Fibroblast of skin of back (primary cell): ENCODE measurements at places on chromosomes 4 and X.

- peak; percentile 87 for DNase-seq
Measured at GRCh38 chr4:188986271-188986689, 847.0 kb downstream of the TRIML1 start.

DNA sequence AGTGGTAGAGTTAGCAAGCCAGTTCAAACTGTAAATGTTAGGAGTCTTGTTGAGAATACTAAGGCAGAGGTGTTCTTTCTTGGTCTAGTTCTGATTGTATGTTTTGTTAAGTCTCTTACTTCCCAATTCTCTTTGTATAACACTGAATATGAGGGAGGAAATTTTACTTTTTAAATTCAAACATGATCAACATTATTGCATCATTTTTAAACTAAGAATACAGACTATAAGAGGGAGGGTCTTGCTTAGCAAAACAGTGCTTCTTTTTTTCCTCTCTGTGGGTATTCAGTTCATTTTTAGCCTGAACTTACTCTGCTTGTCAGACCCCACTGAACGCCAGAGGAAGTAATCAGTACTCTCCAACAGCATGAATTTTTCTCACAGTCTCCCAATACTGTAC, 198.0 kb downstream of the GABRG1 start:
- no peak for DNase-seq

DNA sequence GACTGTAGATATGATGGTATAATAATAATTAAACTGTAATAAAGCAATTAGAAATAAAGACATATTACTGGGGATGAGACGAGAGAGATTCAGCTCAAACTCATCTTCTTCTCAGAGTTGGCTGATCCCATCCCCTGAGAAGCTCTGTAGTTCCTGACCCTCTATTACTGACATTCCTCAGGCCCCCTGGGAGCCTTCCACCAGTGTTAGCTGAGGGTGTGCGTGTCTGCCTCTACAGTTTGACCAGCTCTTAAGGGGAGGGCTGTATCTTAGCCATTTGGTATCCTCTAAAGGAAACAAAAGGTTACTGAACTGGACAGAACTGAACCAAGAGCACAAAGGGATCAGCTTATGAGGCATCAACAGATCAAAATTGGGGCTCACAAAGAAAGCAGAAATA, 11.2 kb downstream of the FHDC1 start:
- DNase-seq = peak; percentile 64

- no peak for DNase-seq
Measured at GRCh38 chrX:150197388-150197787, 165.7 kb upstream of the MAMLD1 start.

- DNase-seq = no peak
Measured at GRCh38 chrX:44401151-44401550, 57.7 kb upstream of the EFHC2 start.

DNA sequence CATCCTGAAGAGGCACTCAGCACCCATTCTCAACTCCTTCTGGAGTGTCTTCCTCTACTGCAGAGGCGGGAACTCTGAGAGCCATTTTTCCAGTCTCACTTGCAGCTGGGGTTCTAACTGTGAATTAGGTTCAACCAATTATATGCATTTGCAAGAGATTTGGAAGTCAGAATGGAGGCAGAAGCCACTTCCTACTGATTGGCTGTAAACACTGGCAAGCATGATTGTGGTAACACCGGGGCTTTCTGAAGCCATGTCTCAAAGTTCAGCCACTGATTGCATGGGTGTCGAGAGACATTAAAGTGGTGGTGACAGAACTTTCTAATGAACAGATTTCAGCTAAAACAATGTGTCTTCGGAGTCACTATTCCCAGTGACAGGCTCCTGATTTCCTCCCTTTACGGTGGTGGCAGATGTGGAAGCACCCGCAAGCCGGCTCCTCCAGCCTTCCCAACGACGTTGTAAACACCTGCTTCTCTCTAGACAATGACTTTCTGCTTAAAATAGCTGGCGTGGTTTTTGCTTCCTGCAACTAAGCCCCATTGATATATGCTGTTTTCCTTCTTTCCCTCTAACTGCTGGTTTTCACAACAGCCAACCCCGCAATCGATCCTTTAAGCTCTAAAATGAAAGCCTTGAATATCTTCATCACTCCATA, 92.0 kb downstream of the IRF2 start:
- no peak for DNase-seq

DNA sequence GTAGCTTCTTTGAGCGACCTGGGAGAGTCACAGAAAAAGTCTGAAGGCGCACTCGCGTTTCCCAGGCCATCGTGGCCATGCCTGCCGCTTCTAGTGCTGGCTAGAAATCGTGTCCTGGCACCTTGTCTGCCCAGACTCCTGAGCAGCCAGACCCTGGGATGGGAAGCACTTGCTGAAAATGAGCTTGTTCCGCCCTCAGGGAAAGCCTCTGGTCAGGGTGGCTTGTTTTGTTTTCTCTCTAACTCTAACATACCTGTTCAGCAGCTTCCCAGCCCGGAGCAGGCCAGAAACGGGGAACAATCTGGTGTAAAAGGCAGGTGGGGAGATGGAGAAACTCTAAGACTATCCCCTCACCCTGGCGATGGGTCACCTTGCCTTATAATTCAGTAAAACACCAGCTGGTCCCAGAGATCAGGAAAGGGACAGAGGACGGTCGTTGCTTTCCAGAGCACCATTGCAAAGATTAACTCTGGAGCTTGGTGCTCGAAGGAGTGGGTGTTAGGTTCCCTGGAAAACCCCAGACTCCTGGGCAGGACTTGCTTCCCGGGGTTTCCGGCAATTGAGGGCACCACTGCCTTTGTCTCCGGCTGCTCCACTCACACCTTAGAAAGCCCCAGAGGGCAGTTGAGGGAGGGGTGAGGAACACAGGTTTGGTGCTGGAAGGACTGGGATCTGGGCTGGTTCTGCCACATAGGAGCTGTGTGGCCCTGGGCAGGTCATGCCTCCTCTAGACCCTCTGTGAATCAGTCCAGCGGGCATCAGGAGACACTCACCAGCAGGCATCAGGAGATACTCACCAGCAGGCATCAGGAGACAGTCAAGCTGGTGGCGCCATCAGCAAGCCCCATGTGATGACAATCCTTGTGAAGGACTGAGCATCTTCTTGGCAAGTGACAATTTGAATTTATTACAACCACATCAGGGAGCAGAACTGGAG, 4.5 kb upstream of the SH3TC1 start:
- no peak for DNase-seq

GRCh38 chrX:36909676-36910030, 98.5 kb upstream of the FAM47C start:
- no peak for DNase-seq

GRCh38 chrX:56746996-56747395, 18.0 kb downstream of the NBDY start:
- peak; percentile 12 for DNase-seq

GRCh38 chr4:184801781-184802696, 23.7 kb downstream of the ACSL1 start:
- peak; percentile 20 for DNase-seq

DNA sequence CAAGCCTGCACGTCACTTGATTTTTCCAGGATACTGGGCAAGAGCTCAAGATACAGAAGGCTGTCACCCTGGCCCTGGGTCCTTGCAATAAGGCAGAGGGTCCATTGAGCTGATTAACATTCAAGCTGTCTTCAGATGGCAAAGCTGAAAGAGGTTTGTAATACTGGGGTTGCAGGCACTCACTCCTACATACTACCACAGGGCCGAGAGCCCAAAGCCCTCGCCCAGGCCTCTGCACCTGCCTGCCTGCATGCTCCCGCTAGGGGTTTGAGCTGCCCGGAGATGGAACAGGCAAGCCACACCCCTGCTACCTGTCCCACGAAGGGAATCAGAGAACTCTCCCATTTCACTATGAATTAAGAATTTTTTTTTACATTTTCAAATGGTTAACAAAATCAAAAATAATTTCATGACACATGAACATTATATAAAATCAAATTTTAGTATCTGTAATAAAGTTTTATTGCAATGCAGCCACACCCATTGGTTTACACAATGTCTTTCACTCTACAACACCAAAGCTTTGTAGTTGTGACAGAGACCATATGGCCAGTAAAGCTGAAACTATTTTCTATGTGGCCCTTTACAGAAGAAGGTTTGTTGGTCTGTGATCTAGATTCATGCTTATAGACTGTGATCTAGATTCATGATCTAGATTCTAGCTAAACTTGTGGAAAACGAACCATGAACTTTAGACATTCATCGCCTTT, 530.4 kb upstream of the IGFBP7 start:
- DNase-seq = no peak

- DNase-seq = no peak
Measured at GRCh38 chr4:62940229-62940628, 1469.0 kb downstream of the TECRL start.

- no peak for DNase-seq
Measured at GRCh38 chr4:3391422-3391821, 50.3 kb upstream of the HGFAC start.

GRCh38 chrX:37314531-37314930, 34.6 kb upstream of the PRRG1 start:
- DNase-seq = peak; percentile 68

DNA sequence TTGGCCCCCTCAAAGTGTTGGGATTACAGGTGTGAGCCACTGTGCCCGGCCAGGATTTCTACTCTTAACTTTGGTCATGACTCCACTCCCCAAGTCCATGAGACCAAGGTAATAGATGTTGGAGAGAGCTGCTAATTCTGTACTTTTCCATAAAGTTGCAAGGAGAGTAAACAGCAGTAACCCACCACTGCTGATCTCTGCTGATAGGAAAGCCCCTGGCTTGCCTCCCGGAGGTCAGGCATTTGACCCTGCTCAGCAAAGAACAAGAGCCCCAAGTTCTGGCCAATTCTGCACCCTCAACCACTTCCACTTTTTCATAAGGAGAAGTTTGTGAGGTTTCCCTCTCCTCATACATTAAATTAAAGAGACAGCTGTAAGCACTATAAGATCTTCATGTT, 143.0 kb downstream of the RASL11B start:
- DNase-seq = no peak

- no peak for DNase-seq
Measured at GRCh38 chrX:47586043-47586787, 4.0 kb downstream of the TIMP1 start.

- no peak for DNase-seq
Measured at GRCh38 chrX:11257711-11258110, 35.5 kb upstream of the AMELX start.

DNA sequence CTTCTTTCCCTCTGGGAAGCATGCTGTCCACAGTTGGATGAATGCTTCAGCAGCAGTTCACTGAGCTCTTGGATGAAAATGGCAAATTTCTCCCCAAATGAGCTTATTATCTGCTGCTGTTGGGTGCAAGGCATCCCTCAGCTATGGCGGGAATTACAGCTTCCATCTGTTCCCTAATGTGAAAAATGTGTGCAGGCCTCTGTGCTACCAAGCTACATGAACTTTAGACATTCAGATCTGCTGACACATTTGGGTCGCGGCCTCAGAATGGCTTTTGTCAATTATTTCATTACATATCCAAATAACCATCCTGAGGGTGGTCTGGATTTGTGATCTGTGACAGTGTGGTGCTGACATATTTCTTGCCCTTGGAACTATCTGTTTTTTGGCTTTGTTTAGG, 119.5 kb upstream of the SCML1 start:
- DNase-seq = no peak

DNA sequence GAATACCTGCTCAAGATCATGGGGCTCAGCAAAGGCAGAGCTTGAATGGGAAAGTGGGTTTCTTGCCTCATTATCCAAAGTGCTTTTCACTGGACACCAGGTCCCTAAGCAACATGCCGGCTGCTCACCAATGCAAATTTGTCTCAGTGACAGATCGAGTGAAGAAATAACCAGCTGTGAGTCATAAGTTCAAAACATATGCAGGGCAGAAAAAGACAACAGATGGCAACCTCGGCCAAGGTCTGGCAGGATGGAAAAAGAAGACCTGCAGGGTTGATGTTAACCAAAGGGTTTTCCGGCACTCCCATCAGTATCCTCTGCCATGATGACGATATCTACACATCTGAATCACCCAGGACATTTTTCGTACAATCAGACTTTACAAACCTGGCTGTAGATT, 124.1 kb downstream of the AFAP1 start:
- peak; percentile 71 for DNase-seq

- DNase-seq = no peak
Measured at GRCh38 chrX:88903989-88904718, 157.1 kb downstream of the CPXCR1 start.

- DNase-seq = peak; percentile 100
Measured at GRCh38 chr4:188941524-188942119, 802.4 kb downstream of the TRIML1 start.

- DNase-seq = no peak
Measured at GRCh38 chrX:155389634-155390033, 7.7 kb downstream of the F8A2 start.

DNA sequence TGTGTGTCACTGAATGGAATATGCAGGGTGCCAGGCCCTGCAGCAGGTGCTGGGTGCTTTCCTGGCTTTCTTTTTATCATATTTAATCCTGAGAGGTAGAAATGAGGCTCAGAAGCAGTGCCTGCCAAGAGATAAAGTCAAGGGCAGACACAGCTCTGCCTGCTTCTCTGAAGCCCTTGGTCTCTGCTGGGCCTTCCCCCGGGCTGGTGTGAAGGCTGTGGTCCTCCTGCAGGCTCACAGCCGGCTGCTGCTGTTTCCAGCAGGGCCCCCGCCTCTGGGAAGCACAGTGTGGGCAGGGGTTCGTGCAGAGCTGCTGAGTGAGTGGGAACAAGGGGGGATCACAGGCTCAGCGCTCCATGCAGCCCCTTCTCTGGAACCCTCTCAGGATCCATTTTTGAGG, 49.6 kb downstream of the TBC1D14 start:
- DNase-seq = no peak

- DNase-seq = peak; percentile 77
Measured at GRCh38 chrX:40094041-40094899, 3.5 kb downstream of the BCOR start.

- no peak for DNase-seq
Measured at GRCh38 chr4:20428436-20429160, 176.9 kb downstream of the SLIT2 start.

GRCh38 chr4:107711831-107712230, 8.2 kb downstream of the PAPSS1 start:
- DNase-seq = no peak

DNA sequence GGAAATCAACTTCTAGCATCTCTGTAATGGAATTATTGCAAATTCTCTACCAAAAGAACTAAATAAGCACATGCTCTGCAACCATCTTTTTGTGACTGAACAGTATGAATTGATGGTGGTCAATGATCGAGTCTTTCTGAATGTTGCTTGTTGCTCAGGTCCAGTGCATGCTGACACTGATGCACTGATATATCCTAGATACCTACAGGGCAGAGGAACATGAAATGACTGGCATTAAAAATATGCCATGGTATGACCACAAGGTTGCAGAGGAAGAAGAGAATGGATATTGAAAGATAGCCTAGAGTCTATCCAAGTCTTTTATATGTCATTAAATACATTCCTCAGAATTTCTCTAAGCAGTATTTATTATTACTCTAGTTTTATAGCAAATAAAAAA, 692.8 kb upstream of the TENM3 start:
- no peak for DNase-seq

- no peak for DNase-seq
Measured at GRCh38 chr4:114926583-114926982, 186.8 kb downstream of the NDST4 start.

GRCh38 chr4:188975271-188975670, 836.0 kb downstream of the TRIML1 start:
- DNase-seq = no peak
